Fibroblast of lung (primary cell): ENCODE measurements at places on chromosomes 12 and 14. TPM values are rescaled to one million over a fixed set of nuclear protein-coding genes. Genes with fewer than 3 reads are reported as not detected.

The PARP2 gene
- total RNA-seq, result 5.6 and 6.6 TPM in 2 replicates

The SERPINA1 gene
- under 0.01 TPM in 1 of 2 replicates, not detected in the other for total RNA-seq

The MUCL1 gene
- not detected in 2 replicates for total RNA-seq

The STAC3 gene
- total RNA-seq, result 0.26 and 0.33 TPM in 2 replicates

The PMCH gene
- not detected in 2 replicates for total RNA-seq

The B4GALNT1 gene
- 0.51 and 2.3 TPM in 2 replicates for total RNA-seq

The ZBTB42 gene
- total RNA-seq, result 2.3 and 2.8 TPM in 2 replicates

The SLC24A4 gene
- not detected in 2 replicates for total RNA-seq

The ADCY4 gene
- total RNA-seq, result 1.3 and 7.4 TPM in 2 replicates

The ENDOU gene
- total RNA-seq, result 0.17 TPM in 1 of 2 replicates, not detected in the other

The TMEM229B gene
- total RNA-seq, result 0.77 and 0.99 TPM in 2 replicates

The NUDT14 gene
- total RNA-seq, result 13.9 and 14.2 TPM in 2 replicates

The MANSC4 gene
- 0.17 TPM in 1 of 2 replicates, not detected in the other for total RNA-seq

The DEGS2 gene
- under 0.01 and 0.26 TPM in 2 replicates for total RNA-seq

The OTUB2 gene
- 1.5 and 2.3 TPM in 2 replicates for total RNA-seq

The DNAAF2 gene
- 9.1 and 10.3 TPM in 2 replicates for total RNA-seq

The SLCO1C1 gene
- not detected in 2 replicates for total RNA-seq

The PLEKHD1 gene
- total RNA-seq, result under 0.01 TPM in 2 replicates

The SCN8A gene
- total RNA-seq, result 12.8 and 27.2 TPM in 2 replicates

The CRIP1 gene
- 1.3 and 3.0 TPM in 2 replicates for total RNA-seq
